ENCODE measurements at places on chromosomes 5 and 9.

DNA sequence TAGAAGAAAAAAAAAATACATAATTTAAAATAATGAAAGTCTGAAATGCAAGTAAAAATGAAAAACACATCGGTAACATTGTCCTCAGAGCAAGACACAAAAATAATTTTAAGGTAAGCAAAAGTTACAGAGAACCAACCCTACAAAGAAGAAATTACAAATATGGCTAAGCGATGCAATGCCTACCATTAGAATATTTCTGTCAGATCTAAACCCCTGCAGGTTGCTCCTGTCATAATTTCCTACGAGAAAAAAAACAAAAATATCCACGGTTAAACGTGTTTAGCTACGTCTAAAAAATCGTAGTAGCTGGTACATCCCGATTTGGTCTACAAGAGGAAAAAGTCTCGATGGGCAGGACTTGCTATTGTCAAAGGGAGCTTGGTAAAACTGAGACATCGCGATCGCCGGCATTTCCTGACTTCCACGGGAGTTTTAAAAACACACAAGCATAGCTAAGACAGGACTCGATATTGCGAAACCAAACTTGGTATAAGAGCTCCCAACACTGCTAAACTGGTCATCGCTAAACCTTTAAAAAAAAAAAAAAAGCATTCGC is 1.1 kb upstream of the ANXA2R start:
- no peak for DNase-seq

- no peak for DNase-seq
Observed at GRCh38 chr5:165622864-165623536, 2117.6 kb downstream of the MAT2B start.

GRCh38 chr9:96082516-96083232 is 207.2 kb downstream of the ERCC6L2 start:
- DNase-seq = no peak

- no peak for DNase-seq
Observed at GRCh38 chr9:124950050-124950718, 9.3 kb upstream of the GOLGA1 start.

DNA sequence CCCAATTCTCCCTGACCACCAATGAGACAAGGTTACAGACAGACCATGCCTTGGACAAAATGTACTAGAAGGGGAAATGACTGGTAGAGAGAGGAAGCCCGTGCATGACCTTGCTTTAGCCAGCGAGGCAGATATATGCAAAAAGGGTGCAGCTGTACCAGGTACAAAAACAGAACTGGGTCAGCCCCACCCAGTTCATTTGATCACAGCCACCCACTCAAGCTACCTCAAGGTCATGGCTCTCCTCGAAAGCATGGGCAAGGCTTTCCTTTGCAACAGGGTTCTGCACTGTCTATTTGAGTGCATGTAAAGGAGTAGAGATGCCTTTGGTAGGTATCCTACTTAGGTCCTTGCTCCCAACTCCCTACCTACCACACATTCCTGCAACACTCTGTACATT is 33.3 kb downstream of the TLE1 start:
- no peak for DNase-seq

GRCh38 chr9:112249277-112249676 is 74.2 kb upstream of the SUSD1 start:
- DNase-seq = no peak

DNA sequence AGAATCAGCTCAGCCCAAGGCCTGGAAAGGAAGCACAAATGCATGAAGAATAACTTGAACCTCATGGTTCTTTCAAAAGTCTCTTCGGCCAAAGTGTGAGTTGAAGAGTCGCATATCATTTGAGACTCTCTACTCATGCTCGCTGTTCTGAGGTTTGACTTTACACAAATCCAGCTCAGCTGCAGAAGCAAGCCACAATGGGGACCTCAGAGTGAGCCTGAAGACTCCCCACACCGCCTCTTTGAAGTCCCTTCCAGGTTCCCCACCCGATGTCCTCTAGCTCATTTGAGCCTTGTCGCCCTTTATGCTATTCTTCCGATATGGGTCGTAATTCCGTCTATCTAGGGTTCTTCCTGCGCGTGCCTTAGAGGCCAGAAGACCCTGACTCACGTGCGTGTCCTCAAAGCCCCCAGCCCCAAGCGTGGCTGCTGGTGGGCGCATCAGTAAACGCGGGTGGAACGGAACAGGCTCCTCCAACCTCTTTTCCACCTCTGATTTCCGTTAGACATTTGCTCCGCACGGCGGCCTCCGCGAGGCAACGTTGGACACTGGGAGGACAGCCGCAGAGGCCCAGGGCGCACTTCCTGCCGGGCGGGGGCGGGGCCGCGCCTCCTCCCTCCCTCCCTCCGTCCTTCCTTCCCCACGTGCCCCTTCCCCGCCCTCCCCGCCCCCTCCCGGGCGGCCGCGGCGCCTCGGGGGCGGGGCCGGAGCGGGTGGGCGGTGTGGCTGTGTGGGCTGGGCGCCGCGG is at the start of gene SNX30:
Gene SNX30, plus strand, starts transcription at position 745 of the 748 bp plus-strand sequence. CDS start 242 bp downstream, outside the sequence.
- peak; percentile 65 for DNase-seq

- DNase-seq = peak; percentile 52
Observed at GRCh38 chr5:176810081-176810597, at the start of gene UNC5A. Gene UNC5A, plus strand, starts transcription at chr5:176810559. Its CDS starts 192 bp downstream, at chr5:176810751.

GRCh38 chr5:976849-977751 is 31.5 kb upstream of the NKD2 start:
- no peak for DNase-seq

GRCh38 chr5:53323943-53324642 is 156.3 kb upstream of the FST start:
- no peak for DNase-seq

DNA sequence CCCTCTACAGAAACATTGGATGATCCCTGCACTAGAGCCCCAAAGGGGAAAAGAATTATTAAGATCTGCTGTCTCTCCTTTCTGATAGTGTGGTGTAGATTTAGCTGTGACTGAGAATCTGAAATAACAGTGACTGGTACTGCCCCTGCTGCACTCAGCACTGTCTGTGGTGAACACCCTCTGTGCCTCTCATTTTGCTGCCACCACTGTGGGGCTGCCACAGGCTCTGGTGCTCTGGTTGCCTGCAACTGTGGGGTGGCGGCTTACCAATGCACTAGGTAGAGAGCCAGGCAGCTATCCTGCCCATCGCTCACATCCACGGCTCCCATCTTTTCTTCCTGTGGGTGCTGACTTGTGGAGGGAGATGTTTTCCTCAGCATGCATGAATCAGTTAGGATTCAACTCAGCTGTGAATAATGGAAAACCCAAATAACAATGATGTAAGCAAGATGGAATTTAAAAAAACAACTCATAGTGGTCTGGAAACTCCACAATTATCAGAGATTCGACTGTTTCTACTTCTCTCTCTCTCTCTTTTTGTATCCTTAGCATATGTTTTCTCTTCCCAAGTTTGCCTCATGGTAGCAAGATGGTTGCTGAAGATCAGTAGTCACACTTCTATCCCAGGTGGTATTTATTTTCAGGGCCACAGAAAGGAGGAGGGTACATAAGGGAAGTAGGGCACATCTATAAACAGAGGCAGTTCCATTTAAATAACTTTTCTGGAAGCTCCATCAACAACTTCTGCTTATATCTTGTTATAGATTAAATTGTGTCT is 99.8 kb upstream of the DAP start:
- no peak for DNase-seq

GRCh38 chr5:58827463-58827862 is 244.6 kb downstream of the RAB3C start:
- no peak for DNase-seq

DNA sequence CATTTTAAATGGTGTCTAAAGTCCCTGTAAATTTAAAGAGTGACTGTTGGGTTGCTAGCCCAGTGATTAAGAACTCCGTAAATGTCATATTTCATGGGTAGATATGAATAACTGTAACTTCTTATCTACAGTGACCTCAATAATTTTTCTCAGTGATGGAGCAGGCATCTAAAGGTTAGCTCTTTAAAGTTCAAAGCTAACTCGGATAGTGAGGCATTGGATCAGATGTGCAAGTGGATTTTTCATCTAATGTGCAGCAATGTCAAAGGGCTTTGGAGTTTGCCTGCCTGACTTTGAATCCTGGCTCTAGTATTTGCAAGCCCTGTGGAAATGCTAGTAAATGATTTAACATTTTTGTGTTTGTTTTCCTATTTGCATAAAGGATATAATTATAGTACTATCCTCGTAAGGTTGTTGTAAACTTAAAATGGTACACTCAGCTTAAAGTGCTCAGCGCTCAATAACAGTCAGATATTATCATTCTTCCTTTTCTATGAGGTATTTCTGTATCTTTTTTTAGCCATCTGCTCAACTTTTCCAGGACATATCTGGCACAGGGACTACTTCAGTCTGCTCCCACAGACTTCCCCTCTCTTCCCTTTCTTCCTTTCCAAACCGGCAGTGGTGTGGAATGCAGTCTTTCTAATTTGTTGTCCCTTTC is 163.7 kb upstream of the ELL2 start:
- no peak for DNase-seq

- DNase-seq = no peak
Observed at GRCh38 chr9:86749894-86750255, 197.4 kb downstream of the GAS1 start.

GRCh38 chr5:140481758-140482157 is 65.7 kb upstream of the EIF4EBP3 start:
- DNase-seq = no peak

GRCh38 chr9:94232428-94232827 is 26.7 kb upstream of the ZNF169 start:
- DNase-seq = no peak

GRCh38 chr9:126872516-126872915 is 12.1 kb downstream of the ZBTB34 start:
- DNase-seq = no peak

DNA sequence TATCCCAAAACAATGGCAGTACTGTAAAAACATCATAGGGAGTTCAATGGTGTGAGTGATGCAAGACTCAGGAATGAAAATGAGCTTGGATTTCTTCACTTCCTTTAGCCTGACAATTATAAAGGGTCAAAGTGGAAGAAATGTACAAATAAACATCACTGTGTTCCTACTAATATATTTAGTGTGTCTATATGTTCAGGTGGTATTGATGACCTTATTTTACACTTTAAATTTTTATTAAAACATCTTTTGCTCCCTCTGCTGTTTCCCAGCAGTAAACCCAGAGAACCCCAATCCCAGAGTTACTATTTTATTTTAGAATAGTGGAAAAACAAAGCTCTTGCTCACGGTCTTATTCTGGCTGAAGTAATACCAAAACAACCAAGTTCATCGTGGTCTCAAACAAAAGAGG is 2.0 kb downstream of the LOX start:
- DNase-seq = no peak

DNA sequence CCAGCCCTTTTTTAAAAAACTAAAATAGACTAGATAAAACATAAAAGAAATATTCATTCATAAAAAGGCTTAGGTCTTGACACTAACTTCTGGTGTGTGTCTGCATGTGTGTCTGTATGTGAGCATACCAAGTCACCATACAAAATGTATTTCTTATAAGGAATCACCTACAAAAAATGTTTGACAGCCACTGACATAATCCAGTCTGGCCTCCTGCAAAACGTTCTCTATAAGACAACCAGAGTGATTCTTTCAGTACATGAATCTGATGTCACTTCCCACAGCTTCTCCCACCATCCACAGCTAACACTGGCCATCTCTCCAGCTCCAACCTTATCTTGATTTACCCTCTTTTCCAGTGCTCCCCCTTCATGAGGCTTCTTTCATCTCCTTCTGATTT is 192.3 kb downstream of the TLE1 start:
- DNase-seq = no peak

GRCh38 chr5:98069876-98070512 is 703.5 kb upstream of the RGMB start:
- DNase-seq = no peak

GRCh38 chr5:140324617-140325241 is 21.7 kb downstream of the HBEGF start:
- DNase-seq = no peak

DNA sequence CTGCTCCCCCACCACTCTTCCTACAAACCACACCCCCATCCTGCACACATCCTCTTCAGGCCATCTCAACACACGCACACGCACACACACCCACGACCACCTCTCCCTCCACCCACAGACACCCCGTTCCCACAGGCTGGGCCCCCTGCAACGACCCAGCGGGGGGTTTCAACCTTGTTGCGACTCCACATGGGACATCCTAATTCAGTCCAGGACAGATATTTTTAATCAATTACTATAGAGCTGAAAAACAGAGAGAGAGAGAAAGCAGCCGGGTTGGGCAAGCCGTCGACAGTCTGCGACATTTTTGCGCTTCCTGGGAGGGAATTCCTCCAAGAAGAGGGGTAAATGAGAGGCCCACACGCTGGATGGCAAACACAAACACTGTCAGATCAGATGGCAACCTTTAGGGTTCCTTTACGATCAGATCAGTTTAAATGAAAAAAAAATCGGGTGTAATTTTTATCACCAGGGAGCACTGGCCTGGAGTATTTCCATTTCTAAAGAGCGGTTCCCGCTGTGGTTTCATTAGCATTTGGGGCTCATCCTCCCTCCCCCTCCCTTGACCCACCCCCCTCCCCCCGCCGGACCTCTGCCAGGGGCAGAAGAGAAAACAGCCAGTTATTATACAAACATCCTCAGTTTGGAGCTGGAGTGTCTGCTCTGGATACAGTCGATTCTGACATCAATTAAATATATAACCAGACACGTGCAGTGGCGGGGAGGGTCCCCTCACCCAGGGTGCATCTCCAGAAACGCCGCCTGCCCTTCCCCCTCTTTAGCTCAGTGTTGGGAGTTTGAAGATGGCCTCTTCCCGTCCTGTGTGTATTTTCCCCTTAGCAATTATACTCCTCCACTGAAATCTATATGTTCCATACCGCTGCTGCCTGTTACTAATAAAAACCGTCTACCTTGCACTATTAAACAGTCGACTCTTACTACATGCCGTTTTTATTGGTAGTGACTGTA is 2.3 kb upstream of the IRX2 start:
- no peak for DNase-seq

GRCh38 chr9:5354184-5354583 is 14.5 kb upstream of the RLN1 start:
- no peak for DNase-seq

- DNase-seq = no peak
Observed at GRCh38 chr9:76216161-76216649, 178.0 kb downstream of the RFK start.

- peak; percentile 71 for DNase-seq
Observed at GRCh38 chr5:180071531-180072255, at the start of gene RNF130. Gene RNF130, minus strand, starts transcription at chr5:180071759. Its CDS starts 57 bp downstream, at chr5:180071702.

- DNase-seq = no peak
Observed at GRCh38 chr5:15834596-15835245, 334.7 kb downstream of the FBXL7 start.

All from stimulated activated CD4-positive, alpha-beta T cell treated with anti-CD3 and anti-CD28 coated beads, Interleukin-15, amount 100 ng/mL, for 1 hour (primary cell).